NCI-H1048 (cell line): ENCODE measurements at places on chromosomes 6 and 20.

GRCh38 chr20:60883496-60883895 lies 368.6 kb upstream of the CDH4 start:
- DNase-seq = no peak

- DNase-seq = no peak
These were observed 49.3 kb downstream of the EZR start for GRCh38 chr6:158769771-158770432.

DNA sequence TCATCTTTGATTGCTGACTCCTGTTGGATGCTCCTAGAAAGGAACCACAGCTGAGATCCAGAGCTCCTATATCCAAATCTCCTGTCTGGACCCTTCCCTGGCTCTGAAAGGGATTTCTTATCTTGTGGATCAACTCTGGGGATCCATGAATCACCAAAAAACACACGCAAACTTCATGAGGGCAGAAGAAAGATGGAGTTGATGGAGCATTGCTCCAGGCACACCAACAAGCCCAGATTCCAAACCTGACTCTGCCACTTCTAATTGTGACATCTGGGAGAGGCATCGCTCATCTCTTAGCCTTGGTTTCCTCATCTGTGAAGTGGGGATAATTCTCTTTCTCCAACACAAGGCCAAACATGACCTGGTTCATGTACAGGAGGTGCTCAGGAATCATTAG lies 6.7 kb downstream of the KCNS1 start:
- no peak for DNase-seq

DNA sequence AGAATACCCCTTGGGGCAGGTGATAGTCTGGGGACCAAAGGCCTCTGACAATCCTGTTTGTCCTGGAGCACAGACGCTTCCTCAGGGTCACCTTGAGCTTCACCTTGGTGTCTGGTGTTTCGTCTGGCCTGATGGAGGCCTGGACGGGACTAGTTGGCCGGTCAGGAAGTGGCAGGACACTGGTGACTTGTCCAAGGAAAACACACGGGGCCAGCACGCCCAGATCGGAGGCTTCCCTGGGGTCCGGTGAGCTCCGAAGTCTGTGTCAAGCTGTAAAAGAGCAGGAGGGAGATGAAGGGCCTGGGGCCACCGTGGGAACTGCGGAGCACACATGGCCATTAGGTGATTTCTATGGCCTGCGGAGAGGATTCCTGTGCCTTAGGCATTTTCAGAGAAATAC lies 67.9 kb downstream of the SMOC2 start:
- DNase-seq = no peak

- no peak for DNase-seq
These were observed 125.1 kb upstream of the SOX4 start for GRCh38 chr6:21468461-21468860.

GRCh38 chr20:25058847-25059810 lies 1.2 kb upstream of the ACSS1 start:
- no peak for DNase-seq

GRCh38 chr20:21499641-21500040 lies 14.2 kb downstream of the NKX2-2 start:
- no peak for DNase-seq

- DNase-seq = no peak
These were observed 282.0 kb downstream of the BCKDHB start for GRCh38 chr6:80388507-80388906.
